Keratinocyte (primary cell): ENCODE measurements at places on chromosomes 7 and 10.

GRCh38 chr7:108001764-108002725 lies 916 bp downstream of the LAMB1 start:
- H3K36me3 ChIP-seq, result peaks cover 3% of the 10 kb centered on the region
- H3K4me3 ChIP-seq, result peak overlapping the region; percentile 67
- H3K27me3 ChIP-seq, result no peaks in the 10 kb centered on the region
- H3K27ac ChIP-seq, result peak overlapping the region; percentile 37
- H3K4me1 ChIP-seq, result peaks cover 40% of the 10 kb centered on the region

DNA sequence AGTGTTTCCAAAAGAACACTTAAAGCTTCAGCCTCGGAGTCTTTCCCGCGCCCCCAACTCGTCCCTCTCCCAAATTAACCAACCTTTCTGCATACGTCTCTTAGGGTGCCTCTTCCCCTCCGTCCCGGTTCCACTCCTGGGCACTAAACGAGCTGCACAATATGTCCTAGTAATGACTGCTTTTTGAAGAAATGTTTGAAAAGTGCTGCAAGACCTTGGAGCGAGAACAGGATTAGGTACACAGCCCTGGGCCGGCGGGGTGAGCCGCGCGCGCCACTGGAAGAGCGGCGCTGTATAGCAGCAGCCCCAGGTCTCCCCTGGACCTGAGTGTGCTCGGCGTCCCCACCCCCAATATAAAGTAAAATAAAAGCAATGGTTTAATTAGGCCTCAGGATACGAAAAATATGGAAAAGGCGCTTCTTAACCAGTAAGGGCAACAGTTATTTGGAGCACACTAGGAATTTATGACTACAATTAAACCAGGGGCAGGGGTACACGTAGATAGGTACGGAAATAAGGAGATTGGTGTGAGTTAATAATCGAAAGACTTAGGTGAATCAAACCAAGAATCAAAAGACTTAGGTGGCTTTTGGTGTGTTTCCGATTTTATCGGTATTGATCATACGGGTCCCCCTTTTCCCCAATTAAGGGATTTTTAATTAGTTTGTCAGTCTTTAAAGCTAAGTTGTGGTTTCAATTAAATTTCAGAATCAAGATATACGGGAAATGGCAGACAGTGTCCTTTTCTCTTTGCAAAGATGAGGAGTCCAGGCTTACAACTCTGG lies 1.9 kb downstream of the TET1 start:
- H3K4me3 ChIP-seq, result no peak overlapping the region
- no peak for DNase-seq
- H3K36me3 ChIP-seq, result no peaks in the 10 kb centered on the region
- H3K4me1 ChIP-seq, result peaks cover 6% of the 10 kb centered on the region
- peaks cover 30% of the 10 kb centered on the region for H3K27me3 ChIP-seq

- H3K4me3 ChIP-seq, result no peak overlapping the region
- peaks cover 32% of the 10 kb centered on the region for H3K4me1 ChIP-seq
- H3K27me3 ChIP-seq, result no peaks in the 10 kb centered on the region
- H3K36me3 ChIP-seq, result peaks cover 7% of the 10 kb centered on the region
These were observed 37.5 kb downstream of the HK1 start for GRCh38 chr10:69315610-69316312.

DNA sequence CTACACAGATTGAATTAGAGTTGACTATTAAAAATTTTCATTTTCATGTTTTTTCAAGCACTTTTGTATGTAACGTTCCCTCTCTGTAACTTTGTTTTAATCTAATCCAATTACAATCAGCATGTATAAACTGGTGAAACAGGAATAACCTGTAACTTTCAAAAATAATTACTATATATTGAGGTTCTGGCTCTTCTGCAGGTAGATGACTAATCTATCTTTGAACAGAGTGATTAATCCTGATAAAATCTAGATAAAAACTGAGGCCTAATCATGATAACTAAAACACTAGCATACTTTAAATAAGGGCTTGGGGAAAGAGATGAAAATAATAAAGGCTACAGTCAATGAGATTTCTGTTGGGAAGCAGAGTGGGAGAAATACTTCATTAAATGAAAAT lies 101.6 kb upstream of the KCND2 start:
- no peak for DNase-seq
- peak overlapping the region; percentile 43 for H3K27ac ChIP-seq
- H3K4me1 ChIP-seq, result peaks cover 14% of the 10 kb centered on the region
- no peaks in the 10 kb centered on the region for H3K27me3 ChIP-seq
- H3K4me3 ChIP-seq, result no peak overlapping the region

GRCh38 chr7:99112979-99113378 lies 30.9 kb downstream of the SMURF1 start:
- no peak for DNase-seq
- peaks cover 36% of the 10 kb centered on the region for H3K4me1 ChIP-seq
- no peak overlapping the region for H3K4me3 ChIP-seq
- no peaks in the 10 kb centered on the region for H3K27me3 ChIP-seq
- H3K36me3 ChIP-seq, result no peaks in the 10 kb centered on the region

DNA sequence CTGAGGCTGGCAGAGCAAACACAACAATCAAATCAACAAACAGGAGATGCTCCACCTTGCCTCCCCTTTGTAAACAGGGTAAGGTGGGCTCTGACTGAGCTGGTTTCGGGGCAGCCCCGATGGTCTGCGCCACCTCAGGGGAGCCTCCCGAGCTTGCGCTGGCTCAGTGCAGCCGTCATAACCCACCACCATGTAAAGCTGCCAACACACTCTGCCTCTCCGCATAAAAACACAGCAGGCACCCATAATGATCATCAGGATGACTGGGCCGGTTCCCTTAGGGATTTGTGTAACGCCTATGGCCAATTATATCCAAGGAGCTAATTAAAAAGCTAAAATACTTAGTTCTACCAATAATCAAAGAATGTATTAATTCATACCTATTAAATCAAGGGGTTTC lies 124.5 kb downstream of the PRPF18 start:
- no peaks in the 10 kb centered on the region for H3K27me3 ChIP-seq
- H3K4me3 ChIP-seq, result no peak overlapping the region
- H3K27ac ChIP-seq, result no peak overlapping the region

GRCh38 chr7:38756521-38756920 lies 125.3 kb upstream of the AMPH start:
- H3K27ac ChIP-seq, result no peak overlapping the region
- H3K4me1 ChIP-seq, result no peaks in the 10 kb centered on the region
- H3K36me3 ChIP-seq, result no peaks in the 10 kb centered on the region
- no peak overlapping the region for H3K4me3 ChIP-seq
- H3K27me3 ChIP-seq, result no peaks in the 10 kb centered on the region

GRCh38 chr10:121305066-121305465 lies 293.2 kb downstream of the FGFR2 start:
- H3K36me3 ChIP-seq, result no peaks in the 10 kb centered on the region
- H3K27me3 ChIP-seq, result no peaks in the 10 kb centered on the region
- no peak for DNase-seq
- peaks cover 43% of the 10 kb centered on the region for H3K4me1 ChIP-seq

GRCh38 chr7:139671967-139672366 lies 105.8 kb downstream of the HIPK2 start:
- H3K36me3 ChIP-seq, result peaks cover 1% of the 10 kb centered on the region
- no peaks in the 10 kb centered on the region for H3K27me3 ChIP-seq
- no peak for DNase-seq
- H3K27ac ChIP-seq, result no peak overlapping the region
- peaks cover 7% of the 10 kb centered on the region for H3K4me1 ChIP-seq
- H3K4me3 ChIP-seq, result no peak overlapping the region

DNA sequence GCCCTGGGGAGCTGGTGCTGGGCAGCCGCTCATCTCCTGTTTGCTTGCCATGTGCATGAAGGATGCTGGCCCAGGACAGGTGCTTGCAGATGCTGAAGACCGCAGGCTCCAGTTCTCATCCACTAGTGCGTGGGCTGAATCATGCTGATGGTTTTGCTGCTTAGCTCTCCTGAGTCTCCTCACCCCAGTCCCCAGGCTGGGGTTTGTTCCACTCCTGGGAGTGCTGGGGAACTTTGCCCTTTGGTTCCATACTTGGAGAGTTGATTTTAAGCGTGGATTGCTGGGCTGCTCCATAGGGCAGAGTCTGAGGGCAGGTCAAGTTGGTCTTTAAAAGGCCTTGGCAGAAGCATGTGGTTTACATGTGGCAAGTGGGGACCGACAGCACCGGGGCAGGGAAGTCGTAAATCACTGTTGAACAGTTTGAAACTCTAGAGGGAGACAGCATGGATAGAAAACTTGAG lies 9.1 kb downstream of the DYNC2I1 start:
- no peak overlapping the region for H3K27ac ChIP-seq
- H3K27me3 ChIP-seq, result no peaks in the 10 kb centered on the region
- no peak overlapping the region for H3K4me3 ChIP-seq
- H3K36me3 ChIP-seq, result peaks cover 3% of the 10 kb centered on the region
- DNase-seq, result no peak
- peaks cover 6% of the 10 kb centered on the region for H3K4me1 ChIP-seq

- no peak overlapping the region for H3K27ac ChIP-seq
- no peak overlapping the region for H3K4me3 ChIP-seq
- H3K4me1 ChIP-seq, result no peaks in the 10 kb centered on the region
- no peaks in the 10 kb centered on the region for H3K27me3 ChIP-seq
- no peak for DNase-seq
- H3K36me3 ChIP-seq, result peaks cover 21% of the 10 kb centered on the region
These were observed 65.4 kb downstream of the UBE3C start for GRCh38 chr7:157204134-157204533.

DNA sequence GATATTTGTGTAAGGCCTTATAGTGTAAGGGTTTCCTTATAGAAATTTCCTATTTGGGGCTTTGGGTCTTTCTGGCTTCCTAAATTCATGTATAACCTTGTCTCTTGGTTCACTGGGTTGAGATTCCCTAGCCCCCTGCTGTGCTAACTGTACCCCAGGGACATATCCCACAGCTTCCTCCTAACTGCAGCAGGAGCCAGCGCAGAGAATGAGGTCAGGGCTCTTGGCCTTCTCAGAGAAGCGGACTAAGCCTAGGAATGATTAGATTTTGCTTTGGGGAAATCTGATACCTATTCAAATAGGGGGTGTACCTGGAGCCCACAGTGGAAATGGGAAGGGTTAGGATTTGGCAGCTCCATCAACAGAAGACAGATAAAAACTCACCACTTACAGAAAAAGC lies 138.1 kb upstream of the EFCAB10 start:
- H3K4me1 ChIP-seq, result no peaks in the 10 kb centered on the region
- DNase-seq, result no peak
- peaks cover 2% of the 10 kb centered on the region for H3K36me3 ChIP-seq
- no peak overlapping the region for H3K4me3 ChIP-seq
- H3K27ac ChIP-seq, result no peak overlapping the region

- no peaks in the 10 kb centered on the region for H3K27me3 ChIP-seq
- H3K36me3 ChIP-seq, result no peaks in the 10 kb centered on the region
- H3K27ac ChIP-seq, result no peak overlapping the region
These were observed 297.8 kb downstream of the SDK1 start for GRCh38 chr7:3598854-3599253.

GRCh38 chr10:63137306-63137705 lies 4.2 kb downstream of the NRBF2 start:
- no peak for DNase-seq
- H3K36me3 ChIP-seq, result no peaks in the 10 kb centered on the region
- H3K27me3 ChIP-seq, result no peaks in the 10 kb centered on the region
- no peak overlapping the region for H3K4me3 ChIP-seq
- H3K4me1 ChIP-seq, result peaks cover 6% of the 10 kb centered on the region

DNA sequence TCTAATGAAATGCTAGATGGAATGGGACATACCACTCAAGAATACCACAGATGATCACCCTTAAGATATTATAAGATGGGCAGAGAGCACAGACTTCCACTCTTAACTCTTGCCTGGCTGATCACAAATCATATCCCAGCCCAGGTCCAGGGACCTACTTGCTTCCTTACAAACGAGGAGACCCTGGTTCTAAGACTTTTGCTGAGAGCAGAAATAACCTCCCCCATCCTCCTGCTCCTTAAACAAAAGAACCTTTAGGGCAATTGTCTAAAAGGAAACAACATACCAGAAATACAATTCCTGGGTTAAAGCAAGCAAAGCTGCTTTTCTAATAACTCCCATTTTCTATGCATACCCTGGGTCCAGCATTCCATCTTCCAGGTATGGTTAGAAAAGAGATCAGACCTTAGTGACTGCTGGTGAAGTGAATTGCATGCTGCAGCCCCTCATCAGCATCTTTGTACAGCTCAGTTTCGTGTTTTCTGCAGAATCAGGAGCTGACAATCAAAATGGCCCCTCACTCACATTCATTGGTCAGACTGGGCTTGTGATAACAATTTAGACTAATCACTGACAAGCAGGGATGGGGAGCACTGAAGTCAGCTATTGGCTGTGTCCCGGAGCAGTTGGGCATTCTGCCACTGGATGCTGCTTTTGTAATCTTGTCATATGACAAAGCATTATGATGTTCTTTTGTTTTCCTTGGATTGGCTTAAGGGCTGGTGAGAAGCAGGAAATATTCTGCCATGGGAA lies 14.6 kb downstream of the IFIT3 start:
- H3K27me3 ChIP-seq, result no peaks in the 10 kb centered on the region
- DNase-seq, result no peak
- H3K4me3 ChIP-seq, result no peak overlapping the region
- no peak overlapping the region for H3K27ac ChIP-seq
- no peaks in the 10 kb centered on the region for H3K36me3 ChIP-seq

DNA sequence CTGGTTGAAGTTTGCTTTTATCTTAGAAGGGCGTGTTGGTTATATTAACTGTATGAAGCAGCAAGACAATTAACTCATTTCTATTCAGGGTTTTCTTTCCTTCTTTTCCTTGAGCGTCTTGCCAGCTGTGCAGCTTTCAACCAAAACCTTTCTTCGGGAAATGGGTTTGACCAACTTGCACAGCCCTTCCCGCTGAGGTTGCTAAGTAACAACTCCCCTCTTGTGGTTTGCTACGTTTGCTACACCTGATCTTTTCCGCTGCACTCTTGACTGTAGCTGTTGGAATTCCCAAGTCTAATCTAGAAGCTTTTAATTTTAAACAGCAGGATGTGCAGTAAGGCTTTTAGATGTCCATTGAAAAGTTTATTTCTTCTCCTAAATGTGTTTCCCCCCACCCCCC lies 116.9 kb downstream of the CDCA7L start:
- no peak overlapping the region for H3K4me3 ChIP-seq
- H3K27ac ChIP-seq, result no peak overlapping the region
- no peak for DNase-seq

GRCh38 chr7:824081-824480 lies 8.2 kb upstream of the SUN1 start:
- no peak overlapping the region for H3K4me3 ChIP-seq
- no peaks in the 10 kb centered on the region for H3K27me3 ChIP-seq
- H3K4me1 ChIP-seq, result peaks cover 43% of the 10 kb centered on the region
- peaks cover 20% of the 10 kb centered on the region for H3K36me3 ChIP-seq
- no peak for DNase-seq

DNA sequence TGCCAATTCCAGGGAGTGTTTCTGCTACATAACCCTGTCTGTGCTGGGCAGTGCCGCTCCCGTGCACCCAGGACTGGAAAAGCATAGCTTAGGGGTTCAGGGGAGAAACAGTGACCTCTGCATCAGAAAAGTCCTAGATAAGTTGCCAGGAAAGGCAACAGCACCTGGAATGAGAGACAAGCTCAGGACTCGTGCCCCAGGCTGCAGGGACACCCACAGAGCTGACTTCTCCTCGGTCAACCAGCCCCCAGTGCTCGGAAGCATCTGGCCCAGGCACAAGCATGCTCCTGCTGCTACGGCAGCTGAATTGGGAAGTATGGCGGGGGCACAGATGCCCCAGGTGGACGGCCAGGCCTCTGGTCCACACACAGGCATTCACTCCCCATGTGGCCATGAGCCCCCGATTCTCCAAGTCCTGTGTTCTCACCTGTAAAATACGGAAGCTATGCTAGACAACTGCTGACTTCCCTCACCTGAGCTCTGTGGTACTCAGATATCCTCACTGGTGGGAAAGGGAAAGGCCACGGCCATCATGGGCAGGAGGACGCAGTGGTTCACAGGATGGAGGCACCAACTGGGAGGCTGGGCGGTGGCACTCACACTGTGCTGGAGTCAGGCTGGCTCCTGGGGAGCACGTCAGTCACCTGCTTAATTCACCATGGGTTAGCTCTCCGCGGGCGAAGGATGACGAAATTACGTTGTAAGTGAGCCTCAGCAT lies 220.5 kb downstream of the PTPRN2 start:
- no peaks in the 10 kb centered on the region for H3K4me1 ChIP-seq
- H3K4me3 ChIP-seq, result no peak overlapping the region
- H3K36me3 ChIP-seq, result no peaks in the 10 kb centered on the region
- no peak overlapping the region for H3K27ac ChIP-seq
- no peaks in the 10 kb centered on the region for H3K27me3 ChIP-seq
